Stimulated activated CD4-positive, alpha-beta T cell treated with anti-CD3 and anti-CD28 coated beads, Interleukin-12 subunit alpha, Interleukin-12 subunit beta, amount 100 ng/mL, for 48 hours (primary cell): ENCODE measurements at places on chromosomes 7 and 10.

DNA sequence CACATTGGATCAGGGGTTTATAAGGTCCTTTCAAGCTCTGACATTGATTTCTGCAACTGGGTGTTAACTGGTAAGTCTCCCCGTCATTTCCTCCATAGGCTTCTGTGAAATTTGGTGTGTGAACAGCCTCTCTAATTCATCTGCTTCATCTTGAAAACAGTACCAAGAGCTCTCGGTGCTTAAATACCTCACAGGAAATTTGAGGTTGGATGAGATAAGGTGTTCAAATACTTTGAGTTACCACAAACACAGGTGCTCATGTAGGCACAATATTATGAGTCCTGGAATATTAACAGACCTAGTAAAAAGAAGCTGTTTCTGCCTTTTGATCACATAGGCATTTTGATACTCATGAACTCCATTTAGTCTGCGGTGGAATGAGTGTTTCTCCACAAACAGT, 85.2 kb downstream of the RTKN2 start:
- DNase-seq = peak; percentile 55

GRCh38 chr7:135326636-135327280, 93.1 kb downstream of the STRA8 start:
- no peak for DNase-seq

- DNase-seq = no peak
Measured at GRCh38 chr7:124101173-124101768, 68.4 kb upstream of the TMEM229A start.

DNA sequence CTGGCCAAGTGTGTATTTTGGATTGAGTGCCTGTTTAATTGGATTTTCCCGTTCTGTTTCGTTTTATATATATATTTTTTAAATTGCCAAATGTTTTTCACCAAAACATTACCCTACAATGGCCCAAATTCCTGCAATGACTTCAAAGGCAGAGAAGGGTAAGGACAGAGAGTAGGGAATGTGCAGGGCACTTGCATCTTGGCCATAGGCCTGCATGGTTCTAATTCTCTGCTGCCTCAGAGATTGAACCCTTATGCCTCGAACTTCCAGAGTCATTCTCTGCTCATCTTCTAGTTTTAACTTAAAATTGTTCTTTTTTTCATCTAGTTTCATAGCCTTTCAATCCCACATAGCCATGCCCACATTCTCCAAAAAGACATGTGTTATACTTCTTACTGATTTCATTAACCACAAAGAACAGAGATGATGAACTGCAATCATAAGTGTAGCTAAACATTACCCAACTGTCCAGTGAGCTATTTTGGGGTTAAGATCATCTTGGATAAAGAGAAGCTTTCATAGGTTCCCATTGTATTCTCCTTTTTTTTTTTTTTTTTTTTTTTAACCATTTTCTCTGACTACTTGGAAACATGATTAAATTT, 177.6 kb downstream of the PLXDC2 start:
- no peak for DNase-seq

GRCh38 chr7:27955596-27955995, 215.6 kb downstream of the TAX1BP1 start:
- DNase-seq = no peak

DNA sequence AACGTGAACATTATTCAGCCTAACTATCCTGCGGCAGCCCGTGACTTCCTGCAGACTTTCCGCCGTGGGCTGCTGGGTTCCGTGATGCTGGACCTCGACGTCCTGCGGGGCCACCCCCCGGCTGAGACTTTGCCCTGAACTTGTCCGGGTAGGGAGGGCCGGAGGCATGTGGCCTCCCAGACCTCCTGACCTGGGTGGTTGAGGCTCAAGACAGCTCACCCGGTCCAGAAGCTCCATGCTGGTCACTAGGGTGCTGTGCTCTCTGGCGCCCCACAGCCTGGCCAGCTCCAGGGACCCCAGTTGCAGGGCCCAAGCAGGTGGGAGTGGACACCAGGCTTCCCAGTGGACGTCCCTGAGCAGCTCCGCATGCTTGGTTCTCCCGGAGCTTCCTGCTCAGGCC, 4.4 kb downstream of the SPRN start:
- DNase-seq = no peak

- DNase-seq = no peak
Measured at GRCh38 chr10:77675347-77675746, 37.7 kb upstream of the KCNMA1 start.

DNA sequence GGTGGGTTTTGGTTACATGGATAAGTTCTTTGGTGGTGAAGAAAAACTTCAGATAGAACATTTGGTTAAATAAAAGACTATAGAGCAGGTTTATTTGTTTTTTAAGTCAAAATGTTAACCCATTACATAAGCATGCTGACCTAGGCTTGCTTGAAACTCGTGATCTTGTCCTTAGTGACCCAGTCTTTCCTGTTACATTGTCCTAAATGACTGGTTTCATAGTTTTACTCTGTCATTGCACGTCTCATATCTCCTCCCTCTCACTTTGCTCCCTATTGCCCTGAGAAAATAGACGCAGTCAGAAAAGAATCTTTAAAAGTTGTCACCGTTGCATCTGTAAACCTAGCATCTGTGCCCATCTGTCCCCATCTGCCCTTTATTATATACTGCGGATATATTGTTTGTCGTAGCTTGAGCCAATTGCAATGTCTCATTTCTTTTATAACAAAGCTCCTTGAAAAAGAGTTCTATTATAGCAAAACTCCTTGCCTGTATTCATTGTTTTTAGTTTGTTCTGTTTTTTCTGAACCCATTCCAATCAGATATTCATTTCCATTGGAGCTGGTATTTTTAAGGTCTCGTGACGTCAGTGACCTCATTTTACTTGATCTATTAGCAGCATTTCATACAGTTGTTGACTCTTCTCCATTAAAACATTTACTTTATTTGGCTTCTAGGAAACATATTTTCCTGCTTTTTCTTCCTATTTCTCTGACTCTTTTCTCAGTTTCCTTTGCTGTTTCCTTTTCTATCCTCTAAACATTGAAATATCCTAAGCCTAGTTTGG, 57.3 kb downstream of the HELLS start:
- DNase-seq = no peak

DNA sequence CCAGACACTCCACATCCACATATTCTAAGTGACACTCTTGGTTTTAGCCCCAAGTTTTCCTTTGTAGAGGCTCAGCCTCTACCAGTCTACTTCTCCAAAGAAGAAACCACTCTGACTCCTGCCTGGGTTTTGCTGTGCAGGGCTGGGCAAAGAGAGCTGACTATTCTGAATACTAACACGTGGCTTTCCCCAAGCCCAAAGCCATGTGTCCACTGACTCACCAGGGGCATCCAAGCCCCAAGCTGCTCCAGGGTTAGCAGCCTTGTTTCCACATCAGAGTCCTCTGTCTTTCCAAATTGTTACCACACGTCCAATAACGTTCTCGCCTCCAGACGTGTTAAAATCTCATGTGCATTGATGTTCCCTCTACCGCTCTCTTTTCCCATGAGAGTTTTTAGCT, 8.7 kb downstream of the GALNTL5 start:
- DNase-seq = no peak

DNA sequence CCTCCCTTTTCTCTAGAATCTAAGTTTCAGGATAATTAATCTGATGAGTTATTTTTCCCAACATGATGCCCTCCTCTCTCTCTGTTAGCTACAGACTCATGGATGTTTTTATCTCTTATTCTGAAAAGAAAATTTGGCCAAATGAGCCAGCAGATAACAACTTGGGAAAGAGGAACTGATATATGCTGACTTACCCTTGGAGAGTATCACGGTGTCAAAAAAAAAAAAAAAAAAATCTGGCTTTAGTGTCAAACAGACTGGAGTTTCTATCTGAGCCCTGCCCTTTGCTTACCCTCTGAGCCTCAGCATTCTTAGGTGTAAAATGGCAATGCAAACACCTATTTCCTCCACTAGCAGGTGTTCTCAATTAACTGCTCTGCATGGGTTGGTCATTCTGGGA, 190.4 kb downstream of the AHR start:
- DNase-seq = no peak

DNA sequence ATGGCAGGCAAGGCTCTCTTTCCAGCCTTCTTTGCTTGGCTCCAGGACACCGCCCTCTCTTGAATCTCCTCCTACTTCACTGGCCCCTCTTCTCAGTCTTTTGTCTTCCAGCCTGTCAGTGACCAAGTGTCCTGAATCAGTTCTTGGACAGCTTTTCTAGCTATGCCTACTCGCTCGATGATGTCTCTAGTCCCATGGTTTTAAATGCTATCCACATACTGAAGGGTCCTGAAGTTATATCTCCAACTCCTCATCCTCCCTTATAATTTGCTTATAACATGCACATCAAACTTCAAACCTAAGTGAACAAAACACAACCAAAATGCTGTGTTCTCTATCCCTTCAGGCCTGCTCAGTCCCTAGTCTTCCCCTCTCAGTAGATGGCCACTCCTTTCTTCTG, 5.0 kb upstream of the GOLGA7B start:
- no peak for DNase-seq

- no peak for DNase-seq
Measured at GRCh38 chr7:152986376-152986775, 226.8 kb downstream of the ACTR3B start.

DNA sequence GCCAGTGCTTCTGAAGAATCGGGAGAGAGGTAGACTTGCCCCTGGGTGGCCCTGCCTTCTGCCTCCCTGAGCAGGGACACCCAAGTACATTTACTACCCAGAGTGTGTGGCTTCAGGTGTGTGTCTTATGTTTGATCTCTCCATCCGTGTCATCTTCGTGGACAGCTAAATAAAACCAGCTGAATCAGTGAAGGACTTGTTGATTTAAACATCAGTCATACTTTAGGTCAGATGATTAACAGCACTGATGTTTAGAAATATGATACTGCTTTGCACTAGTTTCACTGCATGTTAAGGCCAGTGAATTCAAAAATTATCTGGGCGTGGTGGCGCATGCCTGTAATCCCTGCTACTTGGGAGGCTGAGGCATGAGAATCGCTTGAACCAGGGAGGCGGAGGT, 4.0 kb downstream of the MTG1 start:
- DNase-seq = no peak

DNA sequence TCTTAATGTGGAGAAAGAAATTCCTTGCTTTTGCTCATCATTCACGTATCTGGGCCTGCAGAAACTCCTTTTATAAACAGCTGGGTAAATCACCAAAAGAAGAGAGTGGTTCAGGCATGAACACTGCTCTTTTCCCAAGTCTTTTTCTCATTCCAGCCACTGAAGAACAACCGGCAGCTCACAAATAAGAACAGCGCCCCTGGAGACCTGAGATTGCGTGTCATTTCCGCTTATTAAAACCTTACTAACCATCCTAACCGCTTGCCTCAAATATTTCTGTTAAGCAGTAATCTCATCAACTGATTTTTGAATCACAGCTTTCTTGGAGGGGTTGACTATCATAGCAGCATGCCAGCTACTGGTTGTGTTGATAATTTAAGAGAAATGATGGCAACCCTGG, 213.0 kb upstream of the PLXNA4 start:
- no peak for DNase-seq

DNA sequence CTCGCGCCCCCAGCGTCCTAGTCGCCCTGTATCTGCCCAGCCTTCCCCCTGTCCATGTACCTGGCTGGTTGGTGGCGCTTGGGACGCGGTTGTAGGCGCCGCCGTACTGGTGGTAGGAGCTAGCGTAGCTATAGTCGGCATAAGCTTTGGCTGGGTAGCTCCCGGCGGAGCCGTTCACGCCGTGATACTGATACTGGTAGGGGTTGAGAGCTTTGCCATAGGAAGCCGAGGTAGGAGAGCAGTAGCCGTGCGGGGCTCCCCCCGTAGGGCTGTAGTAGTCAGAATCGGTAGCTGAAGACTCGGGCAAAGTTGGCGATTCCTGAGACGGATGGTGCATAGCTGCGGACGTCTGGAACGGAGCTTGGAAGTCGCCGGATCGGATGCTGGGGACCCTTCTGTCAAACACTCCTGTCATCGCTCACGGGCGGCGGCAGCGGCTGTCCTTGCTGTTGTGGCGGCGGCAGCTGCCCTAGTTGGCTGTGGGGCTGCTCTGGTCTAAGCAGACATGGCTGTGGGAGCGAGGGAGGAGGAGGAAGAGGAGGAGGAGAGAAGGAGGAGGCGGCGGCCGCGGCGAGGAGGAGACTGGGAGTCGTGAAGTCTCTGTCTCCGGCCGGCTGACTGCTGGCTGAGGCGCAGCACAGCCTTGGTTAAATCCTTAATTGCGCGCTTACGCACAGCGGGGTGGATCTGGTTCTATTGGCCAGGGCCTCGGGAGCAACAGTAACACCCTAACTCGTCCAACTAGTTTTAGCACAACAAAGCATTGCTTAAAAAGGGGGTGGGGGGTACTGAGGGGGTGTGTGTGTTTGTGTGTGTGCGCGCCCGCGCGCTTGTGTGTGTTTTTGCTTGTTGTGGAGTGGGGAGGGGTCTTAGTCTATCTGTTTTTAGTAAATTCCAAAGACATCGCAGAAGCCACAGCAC, at the start of gene DLX5:
Gene DLX5, minus strand, starts transcription at position 623 of the 921 bp plus-strand sequence. Its CDS starts 208 bp downstream, at position 415.
- DNase-seq = peak; percentile 18

- DNase-seq = no peak
Measured at GRCh38 chr10:15320118-15320517, 51.0 kb downstream of the FAM171A1 start.

DNA sequence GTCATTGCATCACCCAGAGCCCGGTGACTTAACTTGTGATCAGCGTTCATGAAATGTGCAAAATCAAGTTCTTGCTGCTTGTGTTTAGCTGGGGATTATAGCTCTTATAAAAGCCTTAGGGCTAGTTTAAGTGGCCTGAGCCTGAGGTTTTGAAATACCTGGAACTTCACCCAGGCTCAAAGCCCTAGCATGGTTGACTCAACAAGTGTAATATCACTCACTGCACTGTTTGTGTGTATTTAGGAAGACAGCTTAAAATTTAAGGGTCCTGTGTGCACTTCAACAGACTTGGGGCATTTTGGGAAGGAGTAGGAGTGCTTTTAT, 489.5 kb downstream of the GATA3 start:
- DNase-seq = no peak

- no peak for DNase-seq
Measured at GRCh38 chr10:43944381-43945093, 295.9 kb upstream of the ZNF32 start.

GRCh38 chr7:91383053-91383904, 119.0 kb downstream of the FZD1 start:
- DNase-seq = no peak

- DNase-seq = no peak
Measured at GRCh38 chr10:119303886-119304285, 96.5 kb downstream of the GRK5 start.

- no peak for DNase-seq
Measured at GRCh38 chr10:52077814-52078213, 236.3 kb upstream of the DKK1 start.

GRCh38 chr7:66188645-66189044, 16.5 kb upstream of the TPST1 start:
- no peak for DNase-seq

GRCh38 chr10:125162120-125162931, 2.0 kb upstream of the CTBP2 start:
- no peak for DNase-seq

GRCh38 chr10:119453313-119453712, 89.2 kb downstream of the RGS10 start:
- DNase-seq = no peak

DNA sequence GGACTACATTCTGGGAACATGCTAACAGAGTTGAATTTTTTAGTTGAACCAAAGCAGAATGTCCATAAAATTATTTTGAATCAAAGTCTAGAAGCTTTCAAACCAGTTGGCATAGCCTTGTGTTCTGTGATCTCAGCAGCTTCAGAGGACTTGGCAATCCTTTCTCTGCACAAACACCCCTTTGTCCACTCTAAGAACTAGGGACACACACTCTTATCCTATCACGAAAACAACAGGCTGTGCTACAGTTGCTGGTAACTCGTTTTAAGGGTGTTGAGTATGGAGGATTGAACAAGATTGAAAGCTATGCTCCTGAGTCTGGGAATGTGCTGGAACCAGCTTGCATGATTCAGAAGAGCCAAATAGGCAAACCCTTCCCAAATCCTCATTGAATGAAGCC, 76.4 kb upstream of the PRSS58 start:
- no peak for DNase-seq
